ENCODE measurements at places on chromosomes 12 and 14.

DNA sequence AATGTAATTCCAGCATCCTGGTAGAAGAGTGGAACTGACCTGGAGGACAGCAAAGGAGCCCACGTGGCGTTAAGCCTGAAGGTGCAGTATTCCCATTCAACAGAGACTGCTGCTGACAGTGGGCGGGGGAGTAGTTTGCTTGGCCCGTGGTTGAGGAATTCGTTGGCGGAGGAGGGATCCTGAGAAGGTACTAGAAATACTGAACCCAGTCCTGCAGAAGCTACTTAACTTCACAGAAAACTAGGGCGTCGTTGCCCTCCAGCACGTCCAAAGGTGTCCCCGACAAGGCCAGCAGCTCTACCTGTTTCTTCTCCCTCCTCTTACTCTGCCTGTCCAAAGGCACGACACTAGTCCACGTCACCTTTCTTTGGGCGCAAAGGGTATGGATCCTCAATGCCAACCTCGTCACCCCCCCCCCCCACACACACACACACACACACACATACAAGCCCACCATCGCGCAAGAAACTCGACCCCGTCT, 303 bp downstream of the PUS7L start:
- DNase-seq = no peak

GRCh38 chr12:120125792-120126634, 9.5 kb upstream of the RAB35 start:
- DNase-seq = no peak

GRCh38 chr12:61821381-61821780, 438.8 kb upstream of the USP15 start:
- DNase-seq = peak; percentile 15

GRCh38 chr12:5716976-5717375, 228.1 kb downstream of the ANO2 start:
- DNase-seq = no peak

DNA sequence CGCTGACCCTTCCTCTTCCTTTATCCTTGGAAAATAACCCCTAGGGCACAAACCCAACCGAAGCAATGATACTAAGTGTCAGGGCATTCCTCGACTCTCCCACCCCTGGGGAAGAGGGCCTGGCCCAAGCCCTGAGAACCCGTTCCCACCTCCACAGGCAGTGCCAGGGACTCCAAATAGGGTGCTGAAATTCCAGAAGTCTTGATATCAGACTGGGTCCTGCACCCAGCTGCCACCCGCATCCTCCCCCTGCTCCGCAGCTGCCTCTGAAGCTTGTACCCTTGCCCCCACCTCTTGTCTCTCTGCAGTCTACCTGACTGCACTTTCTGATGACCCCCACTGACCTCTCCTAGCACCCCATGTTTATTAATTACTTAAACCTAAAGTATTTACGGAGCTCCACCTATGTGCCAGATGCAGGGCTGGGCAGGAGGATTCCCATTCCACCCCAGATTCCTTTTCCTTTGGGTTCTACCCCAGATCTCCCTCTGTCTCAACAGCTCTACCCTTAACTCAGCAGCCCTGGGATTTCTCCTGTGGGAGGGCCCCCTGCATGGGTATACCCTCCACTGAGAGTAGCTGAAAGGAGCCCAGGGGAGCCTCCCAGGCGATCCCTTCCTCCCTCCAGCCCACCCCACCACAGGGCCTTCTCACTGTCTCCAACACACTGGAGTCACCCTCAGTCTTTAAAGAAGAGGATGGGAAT, 4.1 kb upstream of the KRT18 start:
- DNase-seq = no peak

- DNase-seq = no peak
These were observed 63.2 kb upstream of the SLC24A4 start for GRCh38 chr14:92259613-92260357.

Data from HS-5 (cell line).